ENCODE measurements at places on chromosomes 7 and 10.

DNA sequence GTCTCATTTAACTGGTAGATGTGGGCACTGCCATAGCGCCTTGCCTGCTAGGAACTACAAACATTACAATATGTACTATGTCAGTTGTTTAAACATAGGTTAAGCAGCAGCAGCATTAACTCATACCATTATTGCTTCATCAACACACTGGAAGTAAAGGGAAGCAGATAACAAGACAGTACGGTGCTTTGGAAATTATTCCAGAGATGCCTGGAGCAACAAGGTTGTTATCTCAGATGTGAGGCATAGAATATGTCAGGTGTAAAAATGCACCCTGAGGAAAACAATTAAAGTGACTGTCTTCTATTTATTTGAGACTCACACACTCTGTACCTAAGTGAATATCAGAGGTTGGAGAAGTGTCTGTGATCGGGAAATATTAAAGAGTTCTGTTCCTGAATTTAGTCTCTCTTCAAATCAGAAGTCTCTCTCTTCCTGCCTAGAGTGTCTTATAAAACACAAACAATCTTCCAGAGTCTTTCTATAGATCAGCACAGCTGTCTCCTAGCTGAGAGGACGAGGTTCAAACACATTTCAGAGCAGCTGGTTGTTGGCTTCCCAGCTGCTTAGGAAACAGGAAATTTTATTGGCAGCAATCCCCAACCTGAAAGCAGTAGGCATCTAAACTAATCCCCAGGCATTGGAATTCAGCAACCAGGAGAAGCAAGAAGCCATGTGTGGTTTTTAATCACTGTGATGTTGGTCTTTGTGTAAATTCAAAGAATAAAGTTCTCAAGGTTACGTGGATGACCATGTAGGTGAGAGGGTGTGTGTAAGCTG is 994.4 kb upstream of the LRRTM3 start:
- peak; percentile 86 for DNase-seq

GRCh38 chr10:70074971-70075370 is 22.3 kb downstream of the MACROH2A2 start:
- no peak for DNase-seq

- DNase-seq: peak; percentile 65
Observed at GRCh38 chr10:51204066-51204465, 129.8 kb downstream of the PRKG1 start.

DNA sequence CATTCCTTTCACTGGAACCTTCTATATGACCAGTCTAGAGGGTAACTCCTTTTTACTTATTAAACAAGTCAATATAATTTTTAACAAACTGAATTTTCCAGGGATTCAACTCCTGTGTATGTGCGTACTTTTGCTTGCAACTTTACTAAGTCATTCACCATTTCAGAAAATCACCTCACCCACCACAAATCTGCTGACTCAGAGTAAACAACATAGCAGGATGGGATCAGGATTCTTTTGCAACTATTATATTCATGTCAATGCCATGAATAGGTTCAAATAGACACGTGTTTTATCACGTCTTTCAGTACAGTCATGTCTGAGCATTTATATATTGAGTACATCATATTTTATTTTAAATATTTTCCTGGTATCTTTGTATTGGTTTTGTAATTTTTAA is 14.5 kb downstream of the CTTNBP2 start:
- DNase-seq: peak; percentile 22

DNA sequence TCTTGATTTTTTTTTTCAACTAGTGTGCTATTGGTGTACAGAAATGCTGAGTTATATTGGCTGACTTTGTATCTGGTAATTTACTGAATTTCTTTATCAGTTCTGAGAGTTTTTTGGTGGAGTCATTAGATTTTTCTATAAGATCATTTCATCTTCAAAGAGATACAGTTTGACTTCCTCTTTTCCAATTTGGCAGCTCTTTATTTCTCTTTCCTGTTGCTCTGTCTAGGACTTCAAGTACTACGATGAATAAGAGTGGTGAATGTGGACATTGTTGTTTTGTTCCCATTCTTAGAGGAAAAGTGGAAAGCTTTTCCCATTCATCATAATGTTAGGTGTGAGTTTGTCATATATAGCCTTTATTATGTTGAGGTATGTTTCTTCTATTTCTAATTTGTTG is 50.2 kb downstream of the LOXL4 start:
- no peak for DNase-seq

GRCh38 chr10:61543831-61544230 is 90.7 kb upstream of the TMEM26 start:
- no peak for DNase-seq

DNA sequence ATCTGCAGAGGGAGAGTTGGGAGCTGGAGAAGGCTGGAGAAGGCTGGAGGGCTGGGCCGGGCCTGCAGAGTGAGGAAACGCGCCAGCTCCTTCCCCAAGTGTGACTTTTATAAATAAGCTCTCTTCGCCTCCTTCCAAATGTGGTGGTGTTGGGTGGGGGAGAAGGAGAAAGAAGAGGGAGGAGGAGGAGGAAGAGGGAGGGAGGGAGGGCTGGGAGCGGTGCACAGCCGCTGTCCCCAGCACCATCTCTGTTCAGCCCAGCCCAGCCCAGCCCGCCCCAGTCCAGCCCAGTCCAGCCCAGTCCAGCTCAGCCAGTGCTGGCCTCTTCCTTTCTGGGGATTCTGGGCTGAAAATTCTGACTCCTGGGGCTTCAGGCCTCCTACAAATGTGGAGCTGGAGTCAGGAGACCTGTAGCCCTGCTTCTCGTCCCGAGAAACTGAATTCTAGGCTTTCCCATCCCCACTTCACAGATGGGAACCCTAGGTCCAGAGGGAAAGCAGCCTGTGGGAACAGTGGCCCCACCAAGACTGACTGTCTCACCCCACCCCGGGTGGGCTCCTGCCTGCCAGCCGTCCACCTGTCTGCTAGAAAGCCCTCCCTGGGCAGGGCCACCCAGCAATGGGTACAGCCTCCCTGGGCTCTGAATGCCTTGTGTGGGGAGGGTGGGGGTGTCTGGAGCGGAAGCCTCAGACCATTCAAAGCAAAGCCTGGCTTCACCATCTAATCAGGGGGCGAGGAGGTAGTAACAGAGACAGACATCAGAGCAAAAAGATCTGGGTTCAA is 2.3 kb downstream of the STX1A start:
- peak; percentile 53 for DNase-seq

- DNase-seq: no peak
Observed at GRCh38 chr10:113292086-113292485, 260.8 kb upstream of the HABP2 start.

- DNase-seq: peak; percentile 5
Observed at GRCh38 chr10:118220346-118220850, 121.7 kb downstream of the FAM204A start.

DNA sequence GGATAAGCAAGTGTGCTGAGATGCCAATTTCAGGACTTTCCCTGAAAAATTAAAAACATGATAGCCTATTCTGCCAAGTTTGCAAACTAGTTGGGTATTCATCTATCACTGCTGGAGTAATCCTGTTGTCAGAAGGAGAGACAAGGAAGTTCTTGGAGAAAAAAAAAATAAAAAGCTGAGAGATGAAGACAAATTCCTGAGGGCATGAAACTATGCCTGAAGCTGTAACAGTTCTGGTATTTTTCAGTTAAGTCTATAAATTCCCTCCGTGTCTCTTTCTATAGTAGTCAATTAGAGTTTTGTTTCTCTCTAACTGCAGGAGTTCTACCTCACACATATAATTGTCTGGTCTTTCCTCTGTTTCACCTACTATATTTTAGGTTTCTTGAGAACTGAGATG is 95.7 kb downstream of the DGKB start:
- no peak for DNase-seq

GRCh38 chr7:29331163-29331562 is 136.6 kb downstream of the CHN2 start:
- DNase-seq: no peak

DNA sequence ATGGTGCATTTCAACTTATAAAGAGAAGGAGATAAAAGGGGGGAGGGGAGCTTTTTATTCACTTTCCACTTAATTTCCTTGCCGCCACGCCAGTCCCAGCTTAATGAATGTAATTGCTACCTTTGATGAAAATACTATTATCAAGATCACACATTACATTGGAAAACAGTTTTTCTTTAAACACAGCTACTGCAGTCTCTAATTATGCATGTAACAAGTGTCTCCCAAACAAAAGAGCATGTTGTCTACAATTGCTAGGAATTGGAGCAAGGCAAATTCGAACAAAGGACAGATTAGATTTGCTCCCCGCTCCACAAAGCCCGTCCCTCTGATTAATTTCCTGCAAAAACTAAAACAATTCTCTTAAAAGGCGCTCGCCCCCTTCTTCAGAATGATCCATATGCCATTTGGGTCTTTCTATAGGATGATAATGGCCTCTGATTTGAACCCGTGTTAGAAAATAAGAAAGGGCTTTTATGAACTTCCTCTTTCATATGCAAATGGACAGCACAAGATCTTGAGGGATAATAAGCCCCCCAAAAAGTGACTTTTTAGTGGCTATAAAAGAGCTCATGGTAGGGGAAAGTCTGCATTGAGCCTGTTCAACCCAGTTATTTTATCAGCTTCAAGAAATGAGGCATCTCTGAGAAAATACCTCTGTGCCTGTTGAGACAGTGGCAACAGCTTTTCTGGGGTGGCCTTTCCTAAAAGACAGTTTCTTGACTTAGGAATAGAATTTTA is 60.6 kb downstream of the ACADSB start:
- DNase-seq: no peak

DNA sequence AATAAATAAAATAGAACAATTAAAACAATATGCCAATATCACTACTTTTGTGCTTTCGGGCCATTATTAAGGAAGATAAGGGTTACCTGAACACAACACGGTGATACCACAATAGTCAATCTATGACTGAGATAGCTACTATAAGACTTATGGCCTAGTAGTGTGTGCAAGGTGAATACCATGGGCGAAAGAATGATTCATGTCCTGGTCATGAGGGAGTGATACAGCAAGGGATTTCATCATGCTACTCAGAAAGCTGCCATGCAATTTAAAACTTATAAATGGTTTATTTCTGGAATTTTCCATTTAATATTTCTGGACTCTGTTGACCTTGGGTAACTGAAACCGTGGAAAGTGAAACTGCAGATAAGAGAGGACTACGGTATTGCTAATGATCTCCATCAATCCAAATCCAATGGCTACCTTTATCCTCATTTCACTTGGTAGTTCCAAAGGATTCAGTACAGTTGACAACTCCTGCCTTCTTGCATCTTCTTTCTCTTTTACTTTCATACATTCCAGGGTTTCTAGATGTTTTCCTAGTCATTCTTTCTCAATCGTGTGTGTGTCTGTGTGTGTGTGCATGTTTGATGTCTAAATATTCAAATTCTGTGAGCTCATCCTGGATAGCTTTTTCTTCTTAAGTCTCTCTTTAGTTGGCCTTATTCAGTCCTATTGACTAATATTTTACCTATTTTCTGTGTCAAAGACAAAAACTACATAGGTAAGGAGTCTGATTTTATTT is 100.5 kb upstream of the MAGI2 start:
- DNase-seq: no peak

- DNase-seq: peak; percentile 27
Observed at GRCh38 chr10:67788028-67788886, 49.7 kb downstream of the DNAJC12 start.

DNA sequence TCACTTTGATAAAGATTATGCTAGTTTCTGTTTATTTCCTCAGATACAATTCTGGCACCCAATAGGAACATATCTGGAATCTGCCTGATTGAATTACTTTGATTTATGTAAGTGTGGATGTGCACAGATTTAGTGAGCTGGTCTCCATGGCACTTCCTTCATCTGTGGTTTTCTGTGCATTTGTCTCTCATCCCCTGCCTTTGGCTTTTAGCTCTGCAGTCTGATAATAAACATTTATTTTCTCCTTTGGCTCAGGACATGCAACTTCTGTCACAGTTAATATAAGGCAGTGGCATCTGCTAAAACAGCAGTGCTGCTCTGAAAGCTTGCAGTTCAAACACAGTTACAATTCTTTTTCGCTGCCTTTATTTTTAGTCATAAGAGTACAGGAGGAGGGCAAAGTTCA is 273.7 kb upstream of the CHRM2 start:
- DNase-seq: peak; percentile 21

DNA sequence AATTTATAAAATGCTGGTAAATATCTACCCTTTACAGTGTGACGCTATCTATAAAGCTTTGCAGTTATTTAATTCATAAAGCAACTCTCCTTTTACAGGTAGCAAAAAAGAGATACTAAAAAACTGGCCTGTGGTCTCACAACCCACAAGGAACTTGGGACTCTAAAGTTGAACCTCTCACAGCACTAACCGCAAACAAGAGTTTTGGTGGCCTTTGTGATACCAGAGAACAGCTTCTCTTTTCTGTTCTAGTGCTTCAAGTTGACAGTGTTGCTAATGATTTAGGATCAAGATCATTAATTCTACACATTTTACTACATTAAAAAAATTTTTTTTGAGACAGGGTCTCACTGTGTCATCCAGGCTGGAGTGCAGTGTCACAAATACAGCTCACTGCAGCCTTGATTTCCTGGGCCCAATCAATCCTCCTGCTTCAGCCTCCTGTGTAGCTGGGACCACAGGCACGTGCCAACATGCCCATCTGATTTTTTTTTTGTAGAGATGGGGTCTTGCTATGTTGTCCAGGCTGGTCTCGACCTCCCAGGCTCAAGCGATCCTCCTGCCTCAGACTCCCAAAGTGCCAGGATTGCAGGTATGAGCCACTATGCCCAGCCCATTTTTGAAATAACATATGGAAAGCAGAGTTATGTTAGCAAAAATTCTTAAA is 56.0 kb upstream of the ST8SIA6 start:
- DNase-seq: no peak

Data from tongue (tissue), 3 donors.